ENCODE measurements at places on chromosomes 4 and X.

- DNase-seq = no peak
These were observed 738.1 kb upstream of the PRKX start for GRCh38 chrX:4451591-4451990.

DNA sequence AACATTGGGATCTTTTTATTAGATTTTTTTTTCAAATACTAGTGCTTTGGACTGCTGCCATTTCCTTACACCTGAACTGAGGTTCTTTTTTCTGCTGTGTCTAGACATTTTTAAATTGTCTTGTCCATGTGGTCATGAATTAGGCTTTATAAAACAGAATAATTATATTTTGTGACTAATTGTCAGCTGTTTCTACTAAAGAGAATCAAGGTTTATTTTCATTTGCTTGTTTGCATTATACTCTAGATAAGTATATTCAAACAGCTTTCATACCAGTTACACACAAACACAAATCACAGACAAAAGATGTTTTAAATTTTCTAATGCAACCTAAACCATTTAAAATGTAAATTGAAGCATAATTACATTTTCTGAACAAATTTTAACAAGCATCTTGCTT, 194.7 kb downstream of the GALNTL6 start:
- no peak for DNase-seq

GRCh38 chr4:150244600-150244999, 166.4 kb downstream of the DCLK2 start:
- DNase-seq = no peak

DNA sequence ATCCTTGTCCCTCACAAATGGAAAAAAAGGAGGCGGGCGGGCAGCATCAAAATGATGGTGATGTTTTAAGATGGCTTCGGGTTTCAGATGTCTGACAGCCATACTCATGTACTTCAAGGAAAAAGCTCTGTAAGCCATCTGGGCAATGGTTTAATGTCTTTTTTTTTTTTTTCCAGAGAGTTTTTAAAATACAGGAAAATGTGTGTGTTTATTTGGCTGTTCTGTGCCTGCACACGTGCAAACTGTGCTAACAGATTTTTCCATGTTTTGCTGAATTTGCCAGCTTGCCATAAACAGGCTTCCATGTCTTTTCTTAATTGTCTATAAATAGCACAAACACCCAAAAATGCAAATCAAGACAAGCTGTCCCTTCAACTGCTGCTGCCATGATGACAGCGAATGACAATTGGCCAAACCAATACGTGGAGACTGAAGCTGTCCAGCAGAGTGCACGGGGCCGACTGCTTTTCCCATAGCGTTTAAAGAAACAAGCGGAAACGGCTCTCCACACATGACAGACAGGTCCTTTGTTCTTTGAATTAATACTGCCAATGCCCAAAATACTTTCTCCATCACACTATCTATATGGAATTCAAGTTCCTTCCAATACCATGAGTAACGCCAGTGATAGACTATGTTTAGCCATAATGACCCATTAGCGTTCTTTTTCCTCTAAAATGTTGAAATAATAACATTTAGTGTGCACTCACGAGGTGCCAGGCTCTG, 35.7 kb downstream of the AFAP1 start:
- no peak for DNase-seq

- DNase-seq = no peak
These were observed 99.0 kb downstream of the CAMK2D start for GRCh38 chr4:113662581-113662980.

Measured in CD4-positive, CD25-positive, alpha-beta regulatory T cell (primary cell).